ENCODE measurements at places on chromosomes 2 and 18.
A peak's percentile ranks its signal among the peaks of the same experiment; 100 is the strongest.

- DNase-seq = peak; percentile 65
These were observed 38.4 kb downstream of the CAB39 start for GRCh38 chr2:230751062-230751461.

- DNase-seq = no peak
These were observed 371.9 kb downstream of the RAD51AP2 start for GRCh38 chr2:17146358-17146757.

GRCh38 chr2:239893236-239893515, 132.0 kb downstream of the NDUFA10 start:
- no peak for DNase-seq

DNA sequence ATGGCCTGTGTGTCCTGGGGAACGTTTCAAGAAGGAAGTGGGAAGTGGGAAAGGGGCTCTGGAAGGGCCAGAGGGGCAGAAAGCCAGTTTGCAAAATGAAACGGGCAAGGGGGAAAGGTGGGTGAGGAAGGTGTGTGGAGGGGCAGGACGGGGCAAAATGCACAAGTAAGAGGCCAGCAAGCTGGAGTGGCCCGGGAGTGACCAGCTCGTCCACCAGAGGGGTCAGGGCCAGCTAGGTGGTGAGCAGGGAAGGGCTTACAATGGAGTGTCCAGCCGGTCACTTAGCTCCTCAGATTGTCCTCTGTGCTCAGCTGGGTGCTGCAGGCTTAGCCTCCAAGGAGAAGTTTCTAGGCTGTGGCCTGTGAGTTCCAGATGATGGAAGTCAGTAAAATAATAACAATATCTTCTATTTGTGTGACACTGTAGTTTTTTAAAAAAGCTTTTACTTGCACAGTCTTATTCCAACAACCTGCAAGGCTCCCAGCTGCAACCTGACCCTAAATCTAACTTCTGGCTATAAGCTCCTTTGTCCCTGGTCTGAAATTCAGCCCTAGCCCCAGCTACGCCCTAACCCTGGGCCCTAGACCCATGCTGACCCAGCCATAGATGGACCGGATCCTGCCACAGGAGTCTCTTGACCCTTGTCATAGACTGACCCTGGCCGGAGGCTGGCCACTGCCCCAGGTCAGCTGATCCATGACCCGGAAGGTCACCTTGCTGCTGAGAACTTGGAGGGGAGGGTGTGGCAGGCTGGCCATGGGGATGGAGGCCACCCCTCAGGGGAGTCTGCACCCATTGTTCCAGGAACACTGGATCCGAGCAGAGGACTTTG, 29.2 kb downstream of the MYO7B start:
- no peak for DNase-seq

GRCh38 chr2:54077088-54077900, 38.1 kb upstream of the ACYP2 start:
- peak; percentile 1 for DNase-seq

- DNase-seq = no peak
These were observed 327.6 kb downstream of the NCKAP5 start for GRCh38 chr2:133240491-133241223.

DNA sequence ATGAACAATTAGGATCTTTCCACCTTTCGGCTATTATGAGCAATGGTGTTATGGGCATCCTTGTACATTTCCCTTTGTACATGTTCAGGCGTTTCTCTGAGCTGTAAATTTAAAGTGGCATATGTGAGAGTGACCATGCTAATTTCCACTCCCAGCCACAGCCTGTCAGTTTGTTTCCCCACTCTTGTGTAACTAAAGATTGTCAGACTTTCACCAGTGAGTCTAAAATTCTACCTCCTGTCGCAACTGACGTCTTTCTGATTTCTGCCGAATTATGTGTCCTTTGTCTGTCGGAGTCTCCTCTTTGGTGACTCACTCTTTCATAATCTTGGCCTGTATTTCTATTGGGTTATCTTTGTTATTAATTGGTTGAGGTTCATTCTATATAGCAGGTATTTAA, 50.7 kb downstream of the TRAPPC12 start:
- DNase-seq = peak; percentile 6

- DNase-seq = no peak
These were observed 490.6 kb downstream of the IRS1 start for GRCh38 chr2:226308986-226309385.

GRCh38 chr18:55592572-55592971, 4.6 kb upstream of the TCF4 start:
- DNase-seq = no peak

DNA sequence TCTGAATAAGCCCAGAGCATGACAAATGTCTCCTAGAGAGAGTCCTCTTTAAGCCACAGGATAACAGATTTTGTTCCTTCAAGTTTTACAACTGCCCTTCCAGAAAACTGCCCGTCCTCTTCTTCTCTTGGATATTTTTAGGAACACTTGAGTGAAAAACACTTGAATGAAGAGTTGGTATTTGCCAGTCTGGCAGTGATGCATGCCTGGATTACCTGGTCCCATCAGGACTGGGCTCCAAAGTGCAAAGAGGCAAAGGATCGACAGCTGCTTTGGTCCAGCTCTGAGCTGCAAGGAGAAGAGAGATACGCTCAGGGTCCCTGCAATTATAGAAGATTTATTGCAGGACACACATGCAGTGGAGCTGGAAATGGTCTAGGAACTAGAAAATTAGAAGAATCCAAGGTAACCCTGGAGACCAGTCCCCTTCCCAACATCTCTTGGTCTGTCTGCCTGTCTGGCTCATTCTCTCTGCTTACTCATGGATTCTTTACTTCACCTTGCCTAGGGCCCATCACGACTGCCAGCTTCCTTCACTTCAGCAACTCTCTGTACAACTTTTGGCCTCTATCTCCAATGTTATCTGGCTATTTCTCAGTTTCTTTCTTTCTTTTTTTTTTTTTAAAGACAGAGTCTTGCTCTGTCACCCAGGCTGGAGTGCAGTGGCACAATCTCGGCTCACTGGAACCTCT, 112.1 kb upstream of the SIX2 start:
- no peak for DNase-seq

DNA sequence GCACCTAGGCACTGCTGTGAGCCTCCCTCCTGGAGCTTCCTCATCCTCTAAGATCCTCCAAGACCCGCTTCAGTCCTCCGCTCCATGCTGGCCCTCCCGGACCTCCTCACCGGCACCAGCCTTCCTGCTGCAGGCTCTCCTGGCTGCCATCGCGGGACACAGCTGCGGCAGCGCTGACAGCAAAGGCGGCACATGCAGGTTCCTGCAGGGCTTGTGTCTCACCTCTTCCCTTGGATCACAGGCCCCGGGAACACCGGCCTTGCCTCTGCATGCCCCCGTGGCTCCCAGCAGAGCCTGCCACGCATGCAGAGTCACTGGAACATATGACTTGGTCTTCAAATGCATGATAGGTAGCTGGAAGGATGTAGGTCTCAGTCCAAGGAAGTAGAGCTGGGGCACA, 67.2 kb downstream of the PTGR3 start:
- DNase-seq = no peak

- DNase-seq = no peak
These were observed 184.8 kb downstream of the PRKCE start for GRCh38 chr2:45836316-45836715.

DNA sequence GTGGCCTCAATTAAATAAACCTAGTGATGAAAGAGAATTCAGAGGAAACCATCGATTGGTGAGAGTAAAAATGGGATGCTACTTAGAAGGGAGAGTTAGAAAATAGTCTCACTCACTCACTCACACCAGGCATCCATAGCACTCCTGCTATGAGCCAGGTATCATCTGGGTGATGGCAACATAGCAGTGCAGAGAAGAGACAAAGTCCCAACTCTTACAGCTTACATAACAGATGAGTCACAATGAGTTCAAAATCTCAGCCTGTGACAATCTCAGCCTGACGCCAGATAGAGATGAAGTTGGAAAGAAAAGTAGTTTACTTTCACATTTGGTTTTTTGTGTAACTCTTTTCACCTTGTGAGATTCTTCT, 55.4 kb upstream of the THOC1 start:
- peak; percentile 75 for DNase-seq

- no peak for DNase-seq
These were observed 101.1 kb downstream of the TMEM247 start for GRCh38 chr2:46580416-46580815.

GRCh38 chr18:58970943-58971790, 106.5 kb downstream of the ZNF532 start:
- DNase-seq = no peak

DNA sequence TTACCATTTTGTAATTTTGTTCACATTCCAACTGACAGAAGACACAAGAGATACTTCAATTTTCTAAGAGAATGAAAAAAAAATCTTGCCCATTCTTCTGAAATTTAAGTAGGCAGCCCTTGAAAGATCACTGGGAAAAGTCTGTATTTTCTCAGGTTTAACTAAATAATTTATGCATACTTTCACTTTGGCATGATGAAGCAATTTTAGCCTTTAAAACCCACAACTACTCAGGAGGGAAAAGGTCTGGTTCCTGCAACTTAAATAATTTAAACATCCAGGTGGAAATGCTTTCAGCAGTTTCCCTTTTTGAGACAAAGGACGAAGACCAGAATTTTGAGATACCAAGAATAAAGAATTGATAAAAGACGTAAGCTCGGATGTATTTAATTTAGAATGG, 61.4 kb downstream of the ZEB2 start:
- no peak for DNase-seq

- no peak for DNase-seq
These were observed 105.3 kb upstream of the ACVR2A start for GRCh38 chr2:147739508-147739907.

- DNase-seq = no peak
These were observed 1.2 kb downstream of the SLC4A10 start for GRCh38 chr2:161625314-161625919.

DNA sequence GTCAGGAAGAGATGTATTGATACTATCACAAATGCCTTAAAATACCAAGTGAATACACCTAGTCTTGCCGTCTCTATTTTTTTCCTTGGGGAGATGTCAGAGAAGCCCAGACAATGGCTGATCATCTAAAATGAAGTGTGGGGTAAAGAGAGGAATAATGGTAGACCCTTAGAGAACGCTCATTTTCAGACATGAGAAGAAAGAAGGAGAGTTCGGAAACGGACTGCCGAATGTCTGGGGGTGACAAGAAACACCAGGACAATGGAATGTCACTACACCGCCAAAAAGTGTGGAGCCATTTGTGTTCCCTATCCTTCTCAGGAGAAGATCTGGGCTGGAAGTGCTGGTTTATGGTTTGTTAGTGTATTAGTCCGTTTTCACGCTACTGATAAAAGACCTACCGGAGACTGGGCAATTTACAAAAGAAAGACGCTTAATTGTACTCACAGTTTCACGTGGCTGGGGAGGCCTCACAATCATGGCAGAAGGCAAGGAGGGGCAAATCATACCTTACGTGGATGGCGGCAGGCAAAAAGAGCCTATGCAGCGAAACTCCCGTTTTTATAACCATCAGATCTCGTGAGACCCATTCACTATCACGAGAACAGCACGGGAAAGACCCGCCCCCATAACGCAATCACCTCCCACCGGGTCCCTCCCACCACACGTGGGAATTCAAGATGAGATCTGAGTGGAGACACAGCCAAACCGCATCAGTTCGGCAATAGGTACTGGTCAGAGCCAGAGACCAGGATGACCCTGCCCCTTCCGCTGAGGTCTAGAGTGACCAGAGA, 743.7 kb downstream of the GALR1 start:
- DNase-seq = no peak

GRCh38 chr2:143840601-143841000, 679.3 kb downstream of the ZEB2 start:
- no peak for DNase-seq

DNA sequence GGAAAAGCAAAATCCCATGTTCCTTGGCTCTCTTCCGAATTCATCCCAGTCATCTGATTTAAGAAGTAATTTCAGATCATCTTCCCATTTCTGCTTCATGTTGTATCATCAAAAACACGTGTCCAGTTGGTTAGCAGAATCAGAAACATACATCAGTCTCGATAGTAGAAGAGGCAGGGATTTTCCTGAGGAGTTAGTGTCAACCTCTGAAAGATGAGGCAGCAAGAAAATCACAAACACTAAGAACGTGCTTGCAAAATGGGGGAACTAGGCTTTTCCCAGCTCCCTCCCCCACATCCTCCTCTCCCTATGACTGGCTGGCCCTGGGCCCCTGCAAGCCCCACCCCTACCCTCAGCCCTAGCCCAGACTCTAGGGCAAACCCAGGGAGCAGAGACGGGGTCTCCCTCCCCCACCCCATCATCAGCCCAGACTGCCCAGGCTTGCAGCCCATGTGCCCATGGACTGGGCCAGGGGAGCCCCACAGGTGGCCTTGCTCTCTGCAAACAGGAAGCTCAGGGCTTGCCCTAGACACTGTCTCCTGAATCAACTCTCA, 161.0 kb upstream of the ID2 start:
- DNase-seq = peak; percentile 93

DNA sequence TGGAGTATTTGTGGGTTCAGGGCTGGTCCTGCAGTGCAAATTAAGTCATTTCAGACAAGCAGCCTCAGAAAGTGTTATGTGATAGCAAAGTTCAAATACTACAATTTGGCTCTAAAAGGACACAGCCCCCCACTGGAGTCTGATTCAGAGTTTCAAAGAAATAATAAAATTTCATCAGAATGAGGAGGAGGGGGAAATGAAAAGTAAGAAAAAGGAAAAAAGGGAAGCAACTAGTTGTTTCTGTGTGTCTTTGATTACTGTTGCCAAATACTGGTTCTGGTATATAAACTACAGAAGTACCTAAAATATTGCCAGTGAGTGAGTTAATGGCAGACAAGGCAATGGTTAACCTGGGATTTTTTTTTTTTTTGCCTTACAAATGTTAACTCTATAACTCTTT, 773.9 kb downstream of the BCL11A start:
- DNase-seq = peak; percentile 56

GRCh38 chr2:167703441-167703840, 544.0 kb downstream of the STK39 start:
- DNase-seq = no peak

DNA sequence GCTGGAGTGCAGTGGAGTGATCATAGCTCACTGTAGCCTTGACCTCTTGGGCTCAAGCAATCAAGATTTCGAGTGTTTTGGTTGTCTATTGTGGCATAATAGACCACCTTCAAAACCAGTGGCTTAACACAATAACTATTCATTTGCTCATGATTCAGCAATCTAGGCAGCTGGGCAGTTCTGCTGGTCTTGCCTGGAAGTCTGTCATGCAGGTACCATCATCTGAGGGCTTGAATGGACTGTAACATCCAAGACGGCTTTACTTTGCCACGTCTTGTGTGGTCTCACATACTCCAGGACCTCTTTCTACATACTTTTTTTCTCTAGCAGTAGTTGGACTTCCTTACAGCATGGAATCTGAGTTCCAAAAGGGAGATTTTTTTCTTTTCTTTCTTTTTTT, 13.2 kb upstream of the ANKRD29 start:
- DNase-seq = no peak

DNA sequence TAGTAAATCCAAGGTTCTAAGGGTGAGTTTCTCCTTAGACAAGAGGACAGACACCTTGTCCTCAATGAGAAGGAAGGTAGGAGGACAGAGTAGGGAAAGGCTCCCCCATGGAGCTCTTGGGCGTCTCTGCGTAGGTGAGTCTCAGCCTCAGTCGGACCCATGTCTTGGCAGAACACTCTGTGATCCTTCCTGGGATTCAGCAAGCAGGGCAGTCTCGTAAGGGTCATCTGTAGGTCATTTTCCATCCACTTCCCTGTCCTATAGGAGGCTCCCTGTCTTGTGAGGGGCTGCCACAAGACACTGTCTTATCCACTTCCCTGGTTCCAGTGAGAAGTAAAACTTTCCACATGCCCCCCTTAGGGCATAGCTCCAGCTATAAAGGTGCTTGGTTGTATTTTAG, 122.6 kb upstream of the TWIST2 start:
- no peak for DNase-seq

Data from suppressor macrophage treated with lipopolysaccharide for 4 hours (primary cell).